ENCODE measurements at places on chromosomes 11 and 22.
A peak's percentile ranks its signal among the peaks of the same experiment; 100 is the strongest.

GRCh38 chr11:123729602-123730001 is 11.9 kb downstream of the ZNF202 start:
- no peak for DNase-seq

GRCh38 chr22:50473088-50473487 is 1.7 kb downstream of the SBF1 start:
- DNase-seq = no peak

GRCh38 chr22:29072193-29072978 is 449 bp upstream of the KREMEN1 start:
- DNase-seq = peak; percentile 29

DNA sequence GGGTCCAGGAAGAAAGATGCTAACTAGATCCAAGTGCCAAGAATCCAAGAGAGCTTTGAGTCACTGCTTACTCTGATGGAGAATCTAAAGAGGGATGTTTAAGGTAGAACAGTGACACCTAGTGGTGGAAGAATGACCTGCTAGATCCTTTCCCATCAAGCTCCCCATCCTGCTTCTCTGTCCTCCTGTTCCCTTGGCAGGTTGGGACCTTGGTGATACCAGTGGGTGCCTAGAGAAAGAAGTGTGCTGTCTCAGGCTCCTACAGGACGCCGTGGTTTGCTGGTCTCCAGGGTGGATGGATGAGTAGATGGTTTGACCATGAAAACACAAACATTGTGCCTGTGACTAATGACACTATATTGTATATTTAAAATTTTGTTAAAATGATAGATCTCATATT is 383.7 kb downstream of the TMEM135 start:
- no peak for DNase-seq

GRCh38 chr22:50544078-50544745 is 1.5 kb upstream of the KLHDC7B start:
- DNase-seq = no peak

GRCh38 chr22:35783943-35784614 is 66.4 kb downstream of the APOL5 start:
- DNase-seq = no peak

DNA sequence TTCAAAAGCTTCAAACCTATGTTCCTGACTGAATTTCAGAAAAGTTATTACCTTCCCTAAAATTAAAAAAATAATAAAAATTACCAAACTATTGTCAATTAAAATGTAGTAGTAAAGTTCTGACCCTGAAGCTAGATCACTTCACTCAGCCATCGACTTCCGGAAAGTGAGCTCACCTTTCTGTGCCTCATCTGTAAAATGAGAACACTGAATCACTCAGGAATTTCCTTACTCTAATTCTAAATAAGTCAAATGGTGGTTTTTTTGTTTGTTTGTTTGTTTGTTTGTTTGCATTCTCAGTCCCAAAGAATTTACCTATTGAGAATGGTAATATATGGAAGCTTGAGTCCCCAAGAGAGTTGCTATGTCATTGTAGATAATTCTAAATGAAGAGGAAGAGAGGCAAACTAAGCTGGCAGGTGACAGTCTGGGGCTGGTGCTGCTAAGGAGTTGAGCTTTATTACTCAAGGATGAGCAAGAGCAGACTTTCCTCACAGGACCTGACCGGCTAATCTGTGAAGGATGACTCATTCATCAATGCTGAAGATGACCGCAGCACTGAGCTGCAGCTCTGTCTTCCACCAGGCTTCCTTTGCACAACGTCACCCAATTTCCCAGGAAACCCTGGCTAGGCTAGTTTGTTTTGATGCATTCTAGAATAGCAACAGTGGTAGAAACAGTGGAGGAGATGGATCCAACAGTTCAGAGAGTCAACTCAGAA is 248.8 kb downstream of the RAB38 start:
- no peak for DNase-seq

DNA sequence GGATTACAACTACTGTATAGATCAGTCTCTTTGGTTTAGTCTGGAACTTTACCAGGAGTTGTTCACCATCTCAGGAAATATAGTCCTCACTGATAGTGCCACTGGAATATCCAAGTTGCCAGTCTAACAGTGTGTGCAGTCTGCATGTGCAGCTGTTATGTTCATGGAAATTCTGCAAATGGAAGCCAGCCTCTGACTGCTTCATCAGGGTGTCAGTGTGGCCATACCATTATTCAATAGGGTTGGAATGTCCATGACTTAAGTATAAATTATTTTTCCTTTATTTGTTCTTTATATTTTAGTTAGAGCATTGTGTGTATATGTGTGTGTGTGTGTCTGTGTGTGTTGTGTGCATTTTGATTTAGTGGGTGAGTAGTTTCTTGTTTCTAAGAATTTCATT is 51.8 kb downstream of the C11orf96 start:
- no peak for DNase-seq

DNA sequence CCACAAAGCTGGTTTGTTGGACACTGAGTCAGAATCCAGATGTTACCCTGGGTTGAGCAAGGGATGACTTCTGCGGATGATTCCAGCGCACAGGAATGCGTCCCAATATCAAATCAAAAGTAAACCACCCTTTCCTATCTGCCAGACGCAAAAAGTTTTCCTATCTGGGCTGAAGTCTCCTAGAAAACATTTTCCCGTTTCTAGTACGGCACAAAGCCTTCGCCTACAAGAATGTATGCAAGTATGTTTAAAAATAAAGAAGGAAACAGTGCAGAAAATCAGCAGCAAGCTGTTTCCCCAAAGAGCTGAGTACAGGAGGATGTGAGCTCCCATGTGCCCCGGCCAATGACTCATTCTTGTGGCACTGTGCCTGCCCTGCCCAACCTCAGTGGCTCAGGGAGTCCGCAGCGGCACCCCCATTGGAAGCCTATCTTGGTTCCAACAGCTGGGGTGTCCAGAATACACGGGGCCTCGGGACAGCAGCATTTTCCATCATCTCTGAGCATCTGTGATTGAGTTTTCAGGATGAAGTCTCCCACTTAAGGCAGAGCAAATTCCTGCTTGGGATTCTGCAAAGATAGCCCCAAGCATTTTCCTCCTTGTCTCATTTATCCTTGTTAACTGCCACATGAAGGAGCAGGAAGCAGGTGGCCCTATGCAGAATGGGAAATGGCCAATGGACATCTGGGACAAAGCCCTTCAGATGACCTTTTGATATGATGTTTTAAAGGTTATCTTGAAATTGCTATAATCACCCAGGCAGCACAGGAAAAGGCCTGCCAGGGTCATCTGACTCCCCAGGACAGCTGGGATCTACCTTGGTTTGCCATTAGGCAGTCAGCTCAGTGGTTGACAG is 17.5 kb downstream of the KCNJ5 start:
- no peak for DNase-seq

GRCh38 chr11:14418801-14419417 is 59.9 kb upstream of the RRAS2 start:
- no peak for DNase-seq

DNA sequence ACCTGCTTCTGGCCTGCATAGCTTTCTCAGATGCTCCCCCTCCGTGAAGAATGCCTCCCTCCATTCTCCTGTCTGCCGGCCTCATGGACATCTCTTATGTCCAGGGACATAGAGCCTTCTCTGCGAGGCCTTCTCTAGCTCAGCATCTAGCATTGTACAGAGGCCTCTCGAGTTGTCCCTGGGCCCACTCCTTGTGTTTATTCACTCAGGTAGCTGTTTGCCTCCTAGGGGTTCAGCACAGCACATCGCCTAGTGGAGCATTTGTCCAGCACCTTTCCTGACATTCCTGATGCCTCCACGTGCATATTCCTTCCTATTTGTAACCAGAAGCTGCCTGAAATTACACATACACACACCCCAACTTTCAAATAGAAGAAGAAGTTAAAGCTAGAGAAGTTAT is 101.3 kb downstream of the TBC1D22A start:
- no peak for DNase-seq

GRCh38 chr22:36419912-36420882 is 32.4 kb upstream of the MYH9 start:
- DNase-seq = no peak

DNA sequence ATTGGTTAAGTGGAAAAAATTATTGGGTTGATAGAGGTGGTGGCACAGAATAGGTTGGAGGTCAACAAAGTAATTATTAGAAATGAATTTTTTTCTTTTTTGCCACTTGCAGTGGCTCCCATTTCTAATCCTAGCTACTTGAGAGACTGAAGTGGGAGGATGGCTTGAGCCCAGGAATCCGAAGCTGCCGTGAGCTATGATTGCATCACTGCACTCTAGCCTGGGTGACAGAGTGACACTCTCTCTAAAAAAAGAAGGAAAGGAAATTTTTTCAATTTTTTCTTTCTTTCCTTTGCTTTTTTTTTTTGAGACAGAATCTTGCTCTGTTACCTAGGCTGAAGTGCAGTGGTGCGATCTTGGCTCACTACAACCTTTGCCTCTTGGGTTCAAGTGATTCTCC is 2.2 kb upstream of the BCO2 start:
- DNase-seq = no peak

DNA sequence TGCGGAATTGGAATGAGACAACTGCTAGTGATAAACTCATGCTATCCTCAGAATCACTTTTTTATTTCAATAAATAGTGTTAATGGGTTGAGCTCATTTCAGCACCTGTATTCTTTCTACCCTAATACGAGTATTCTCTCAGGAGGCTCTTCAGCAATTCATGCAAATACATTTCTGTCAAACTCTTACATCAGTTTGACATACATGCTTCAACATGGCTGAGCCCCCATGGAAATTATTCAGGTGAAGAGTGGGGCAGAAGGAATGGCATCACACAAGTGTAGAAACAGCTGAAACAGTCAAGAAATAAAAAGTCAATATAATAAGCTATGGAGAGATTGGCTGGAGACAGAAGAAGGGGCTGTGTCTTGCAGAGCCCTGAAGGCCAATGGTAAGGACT is 77.8 kb upstream of the SNX19 start:
- DNase-seq = no peak

GRCh38 chr11:1750840-1751530 is 590 bp upstream of the IFITM10 start:
- DNase-seq = no peak

- no peak for DNase-seq
These were observed 596.8 kb upstream of the CNTN5 start for GRCh38 chr11:98423933-98424332.

DNA sequence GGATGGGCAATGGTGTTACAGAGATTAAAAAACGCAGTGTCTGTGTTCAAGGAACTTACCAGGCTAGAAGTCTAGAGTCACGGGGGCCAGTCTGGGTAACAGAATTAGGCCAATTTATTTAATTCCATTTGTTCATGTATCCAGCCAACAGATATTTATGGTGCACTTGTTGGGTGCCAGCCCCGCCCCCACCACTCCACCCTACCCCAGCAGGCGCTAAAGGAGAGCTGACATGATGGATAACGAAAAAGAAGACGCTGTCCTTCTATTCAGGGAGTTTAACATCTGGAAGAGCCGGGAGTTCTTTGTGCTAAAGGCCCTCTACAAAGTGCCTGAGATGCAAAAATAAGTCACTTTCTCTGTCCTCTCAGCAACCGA is 1.1 kb upstream of the BMAL1 start:
- no peak for DNase-seq

- DNase-seq = no peak
These were observed 91.7 kb upstream of the CLMP start for GRCh38 chr11:123286761-123287160.

- no peak for DNase-seq
These were observed 129.1 kb downstream of the COMMD9 start for GRCh38 chr11:36160091-36160490.

GRCh38 chr11:124778281-124778680 is 16.2 kb upstream of the ESAM start:
- DNase-seq = no peak

- DNase-seq = no peak
These were observed 36.2 kb upstream of the BRSK2 start for GRCh38 chr11:1353383-1354124.

Data from esophagus squamous epithelium (tissue), 5 donors.